Left lobe of liver (tissue), 2 donors: ENCODE measurements at places on chromosomes 12 and 14.

- no peak for DNase-seq
Observed at GRCh38 chr14:97948841-97949240, 1151.7 kb downstream of the VRK1 start.

- DNase-seq = no peak
Observed at GRCh38 chr12:11183011-11183410, 3.7 kb downstream of the TAS2R42 start.

- DNase-seq = no peak
Observed at GRCh38 chr14:50619569-50620141, 48.5 kb downstream of the SAV1 start.

DNA sequence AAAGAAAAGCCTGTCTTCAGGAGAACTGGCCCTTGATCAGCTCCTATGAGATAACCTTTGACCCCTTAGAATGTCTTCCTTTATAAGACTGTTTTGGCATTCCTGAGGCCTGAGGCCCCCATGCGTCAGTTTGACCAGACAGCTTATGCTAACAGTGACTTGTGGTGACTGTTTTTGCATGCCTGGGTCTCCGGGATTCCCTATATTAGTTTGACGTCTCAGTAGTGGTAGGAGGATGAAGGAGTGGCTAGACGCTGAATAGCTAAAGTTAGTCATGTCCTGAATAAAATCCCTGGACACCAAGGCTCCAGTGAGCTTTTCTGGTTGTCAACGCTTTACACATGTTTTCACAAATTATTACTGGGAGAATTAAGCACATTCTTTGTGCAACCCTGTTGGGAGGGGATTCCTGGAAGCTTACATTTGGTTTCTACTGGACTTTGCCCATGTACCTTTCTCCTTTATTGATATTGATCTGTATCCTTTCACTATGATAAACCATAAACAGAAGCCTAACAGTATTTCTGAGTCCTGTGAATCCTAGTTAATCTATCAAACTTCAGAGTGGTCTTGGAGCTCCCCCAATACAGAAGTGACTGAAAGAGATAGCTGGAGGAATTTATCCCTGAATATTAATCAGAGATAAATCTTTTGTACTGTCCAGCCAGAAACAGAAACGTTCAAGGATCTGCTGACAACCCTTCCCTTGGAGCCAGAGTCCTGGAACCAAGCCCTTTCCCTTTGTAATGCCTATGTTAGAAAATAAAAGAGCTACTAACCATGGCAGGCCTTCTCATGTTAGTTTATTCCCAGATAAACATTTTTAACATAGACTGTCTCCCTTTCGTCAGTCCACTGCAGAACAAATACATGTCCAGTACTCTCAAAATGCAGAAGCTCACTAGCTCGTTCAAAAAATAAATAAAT is 479.2 kb downstream of the RPS29 start:
- DNase-seq = no peak

- no peak for DNase-seq
Observed at GRCh38 chr12:4535092-4535491, 3.6 kb upstream of the RAD51AP1 start.
